ENCODE measurements at places on chromosomes 3 and 15.

DNA sequence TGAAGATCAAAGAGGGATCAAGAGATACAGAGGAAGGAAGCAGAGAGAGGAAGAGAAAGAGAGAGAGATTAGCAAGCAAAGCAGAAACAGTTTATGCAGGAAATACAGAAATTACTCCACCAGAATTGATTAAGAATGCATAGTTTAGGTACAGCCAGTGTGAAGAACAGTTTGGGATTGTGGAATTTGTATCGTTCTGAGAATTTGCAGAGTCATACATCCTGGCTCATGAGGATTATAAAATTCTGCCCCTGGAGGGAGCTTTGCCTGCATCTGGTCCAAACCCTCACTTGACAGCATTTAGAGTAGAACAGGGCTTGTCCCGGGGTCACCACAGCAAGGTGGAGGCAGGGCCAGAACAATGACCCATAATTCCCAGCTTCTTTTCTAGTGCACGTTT lies 44.1 kb downstream of the MASP1 start:
- DNase-seq: no peak

GRCh38 chr15:95454403-95455262 lies 875.9 kb upstream of the NR2F2 start:
- no peak for DNase-seq

- no peak for DNase-seq
Measured at GRCh38 chr3:50473768-50474167, 29.7 kb downstream of the CACNA2D2 start.

DNA sequence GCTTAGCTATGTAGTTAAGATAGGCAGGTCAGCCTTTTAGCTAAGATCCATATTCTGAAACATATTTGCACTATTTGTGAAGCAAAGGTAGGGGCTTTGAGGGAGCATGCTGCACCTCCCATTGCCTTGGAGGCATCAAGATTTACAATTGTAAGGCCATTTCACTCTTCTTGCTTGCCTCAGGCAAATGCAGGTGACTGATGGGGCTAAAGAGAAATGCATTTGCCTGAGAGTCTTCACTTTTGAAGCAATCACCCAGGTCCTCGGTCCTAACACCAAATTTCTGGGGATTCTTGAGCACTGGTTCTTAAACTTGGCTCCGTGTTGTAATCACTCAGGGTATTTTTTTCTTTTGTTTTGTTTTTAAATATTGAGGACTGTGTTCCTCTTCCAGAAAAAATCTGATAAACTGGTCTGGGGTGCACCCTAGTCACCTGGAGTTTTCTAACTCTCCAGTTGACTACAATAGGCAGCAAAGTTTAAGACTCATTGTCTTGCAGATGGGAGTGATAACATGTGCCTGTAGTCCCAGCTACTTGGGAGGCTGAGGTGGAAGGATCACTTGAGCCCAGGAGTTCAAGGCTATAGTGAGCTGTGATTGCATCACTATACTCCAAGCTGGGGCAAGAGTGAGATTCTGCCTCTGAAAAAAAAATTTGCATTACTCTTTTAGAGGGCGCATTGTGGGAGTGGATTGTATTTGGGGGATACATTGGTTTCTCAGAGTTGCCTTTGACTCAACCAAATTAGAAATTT lies 68.1 kb downstream of the EOMES start:
- DNase-seq: no peak

DNA sequence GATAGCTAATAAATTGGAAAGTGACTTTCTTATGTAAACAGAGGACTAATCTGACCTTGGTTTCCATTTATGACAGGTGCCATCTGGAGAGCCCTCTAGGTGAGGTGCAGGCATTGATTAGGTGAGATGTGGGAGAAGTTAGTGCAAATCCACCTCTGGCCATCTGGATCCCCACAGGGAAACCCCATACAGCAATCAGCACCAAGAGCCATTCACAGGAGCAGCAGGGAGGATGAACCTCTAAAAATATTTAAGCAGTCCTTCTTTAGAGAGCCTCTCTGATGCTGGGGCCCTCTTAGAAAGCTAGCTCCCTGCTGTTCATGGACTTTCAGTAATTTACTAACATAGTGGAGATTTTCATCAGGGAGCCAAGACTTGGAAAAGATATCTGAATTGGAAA lies 69.3 kb downstream of the CLSTN2 start:
- DNase-seq: no peak

- no peak for DNase-seq
Measured at GRCh38 chr15:68333775-68334470, 56.4 kb downstream of the FEM1B start.

Data from T1000 (cell line).